ENCODE measurements at places on chromosomes 2 and 18.
A peak's percentile ranks its signal among the peaks of the same experiment; 100 is the strongest.

- no peak for DNase-seq
Measured at GRCh38 chr2:239946864-239947728, 78.0 kb downstream of the NDUFA10 start.

GRCh38 chr2:219423652-219424377 lies 5.6 kb downstream of the DES start:
- no peak for DNase-seq

DNA sequence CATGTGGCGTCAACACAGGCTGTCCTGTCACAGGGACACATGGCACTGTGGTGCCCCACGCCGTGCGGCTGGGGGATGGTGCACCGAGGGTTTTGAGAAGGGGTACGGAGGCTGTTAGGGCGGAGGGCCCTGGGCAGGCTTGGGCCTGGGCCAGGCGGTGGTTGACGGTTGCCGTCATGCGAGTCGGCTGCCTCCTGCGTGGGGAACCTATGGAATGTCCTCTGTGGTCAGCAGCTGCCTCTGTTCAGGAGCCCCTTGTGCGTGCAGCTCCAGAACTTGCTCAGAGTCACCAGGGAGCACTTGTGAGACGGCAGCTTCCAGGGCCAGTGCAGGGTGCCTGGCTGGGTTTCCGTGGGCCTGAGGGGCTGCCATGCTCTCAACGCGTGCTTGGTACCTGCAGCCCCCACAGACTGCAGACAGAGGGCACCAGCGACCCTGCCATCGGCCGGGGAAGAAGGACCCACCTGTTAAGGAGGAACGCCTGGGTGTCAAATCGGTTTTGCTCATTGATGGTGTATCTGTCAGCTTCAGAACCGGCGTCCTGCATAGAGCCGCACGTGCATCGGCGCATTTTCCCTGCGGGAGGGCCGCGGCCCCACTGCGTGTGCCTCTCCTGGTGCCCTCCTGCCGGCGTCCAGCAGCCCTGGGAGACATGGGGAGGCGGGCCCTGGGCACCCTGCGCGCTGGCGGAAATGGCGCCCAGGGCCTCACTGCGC lies 10.0 kb upstream of the D2HGDH start:
- DNase-seq = no peak

DNA sequence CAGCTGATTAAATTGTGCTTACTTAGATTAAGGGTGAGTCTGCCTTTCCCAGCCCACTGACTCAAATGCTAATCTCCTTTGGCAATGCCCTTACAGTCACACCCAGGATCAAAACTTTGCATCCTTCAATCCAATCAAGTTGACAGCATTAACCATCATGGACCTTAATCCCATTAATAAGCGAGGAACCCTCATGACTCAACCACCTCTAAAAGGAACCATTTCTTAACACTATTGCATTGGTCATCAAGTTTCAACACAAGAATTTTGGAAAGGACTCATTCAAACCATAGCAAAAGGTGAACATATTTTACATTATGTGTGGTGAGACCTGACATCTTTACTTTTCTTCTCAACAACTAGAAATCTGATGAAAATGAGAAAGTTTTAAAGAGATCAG lies 187.0 kb downstream of the OSR1 start:
- no peak for DNase-seq

- DNase-seq = no peak
Measured at GRCh38 chr2:22826703-22827102, 558.3 kb upstream of the KLHL29 start.

DNA sequence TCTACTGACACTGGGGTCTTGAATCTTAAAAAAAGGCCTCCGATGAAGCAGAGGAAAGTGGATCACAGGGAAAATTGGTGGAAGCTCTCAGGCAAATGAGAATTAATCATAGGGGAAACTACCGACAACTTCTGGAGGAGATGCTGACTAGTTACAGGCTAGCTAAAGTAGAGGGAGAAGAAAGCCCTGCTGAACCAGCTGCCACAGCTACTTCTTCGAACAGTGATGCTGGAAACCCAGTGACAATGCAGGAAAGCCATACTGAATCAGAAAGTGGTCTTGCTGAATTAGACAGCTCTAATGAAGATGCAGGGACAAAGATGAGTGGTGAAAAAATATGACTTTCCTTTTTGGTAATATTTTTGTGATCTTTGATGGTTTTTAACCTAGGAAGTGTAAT lies 44.9 kb upstream of the SLC3A1 start:
- no peak for DNase-seq

DNA sequence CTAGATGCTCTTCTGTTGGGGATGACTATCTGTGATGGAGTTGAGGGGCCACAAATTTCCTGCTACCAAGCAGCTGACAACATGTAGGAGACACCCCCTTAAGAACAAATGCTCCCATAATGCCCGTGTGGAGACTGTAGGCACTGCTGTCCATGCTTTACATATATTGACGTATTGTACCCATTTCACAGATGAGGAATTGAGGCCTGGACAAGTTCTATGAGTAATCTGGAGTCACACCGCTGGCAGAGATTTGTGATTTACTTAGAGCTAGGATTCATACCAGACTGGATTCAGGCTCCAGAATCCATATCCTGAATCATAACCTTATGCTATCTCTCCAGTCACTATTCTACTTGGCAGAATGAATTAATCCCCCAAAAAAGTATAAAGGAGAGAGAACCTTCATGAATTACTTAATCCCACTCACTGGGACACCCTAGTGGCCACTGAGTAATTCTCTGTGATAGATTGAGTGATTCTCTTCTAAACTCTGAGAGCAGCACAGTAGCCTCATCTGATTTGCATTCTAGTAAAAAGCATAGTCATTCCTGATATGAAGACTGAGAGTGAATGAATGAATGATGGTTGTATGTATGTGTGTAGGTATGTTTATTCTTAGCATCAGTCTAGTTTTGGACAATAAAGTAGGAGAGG lies 460.7 kb upstream of the MEIS1 start:
- no peak for DNase-seq

- DNase-seq = no peak
Measured at GRCh38 chr2:102618452-102619413, 620 bp upstream of the SLC9A2 start.

- peak; percentile 30 for DNase-seq
Measured at GRCh38 chr18:55314031-55314430, 274.0 kb downstream of the TCF4 start.

DNA sequence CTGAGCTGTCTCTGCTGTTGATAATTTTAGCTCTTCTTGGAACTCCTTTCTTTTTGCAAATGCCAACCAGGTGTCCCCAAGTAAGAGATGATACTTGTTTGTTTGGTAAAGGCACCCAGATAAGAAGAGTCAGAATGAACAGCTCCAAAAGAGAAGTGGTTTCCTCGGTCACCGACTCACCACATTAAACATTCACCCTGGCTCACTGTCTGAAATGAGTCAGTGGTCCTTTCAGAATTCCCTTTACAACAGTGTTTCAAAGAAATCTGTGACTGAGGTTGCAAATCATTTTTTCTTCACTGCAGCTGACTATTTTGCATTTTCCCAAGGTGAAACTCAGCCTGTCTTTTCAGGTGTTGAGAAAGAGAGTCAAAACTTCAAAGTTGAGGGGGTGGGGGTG lies 16.2 kb upstream of the CXCR4 start:
- DNase-seq = no peak

GRCh38 chr2:119245841-119246230 lies 22.2 kb downstream of the STEAP3 start:
- no peak for DNase-seq

- DNase-seq = no peak
Measured at GRCh38 chr2:238235331-238235732, 4.5 kb downstream of the HES6 start.

DNA sequence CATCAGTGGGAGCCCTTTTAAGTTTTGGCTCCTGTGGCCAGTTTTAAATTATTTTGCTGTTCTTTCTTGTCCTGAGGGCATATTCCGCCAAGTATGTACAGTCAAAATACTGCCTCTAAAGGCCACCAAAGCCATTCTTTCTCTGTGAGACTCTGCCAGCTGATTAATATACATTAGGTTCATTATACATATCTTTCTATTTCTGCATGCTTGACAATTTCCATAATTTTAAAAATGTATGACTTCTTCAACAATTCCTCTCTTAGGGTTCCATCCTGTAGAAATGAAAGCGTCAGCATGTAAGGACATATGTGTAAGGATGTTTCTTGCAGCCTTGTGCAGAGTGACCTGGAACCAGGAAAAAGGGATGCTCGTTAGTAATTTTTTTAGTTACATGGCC lies 291.9 kb downstream of the PHLPP1 start:
- no peak for DNase-seq
